NB4 (cell line): ENCODE measurements at places on chromosomes 1 and 21.

DNA sequence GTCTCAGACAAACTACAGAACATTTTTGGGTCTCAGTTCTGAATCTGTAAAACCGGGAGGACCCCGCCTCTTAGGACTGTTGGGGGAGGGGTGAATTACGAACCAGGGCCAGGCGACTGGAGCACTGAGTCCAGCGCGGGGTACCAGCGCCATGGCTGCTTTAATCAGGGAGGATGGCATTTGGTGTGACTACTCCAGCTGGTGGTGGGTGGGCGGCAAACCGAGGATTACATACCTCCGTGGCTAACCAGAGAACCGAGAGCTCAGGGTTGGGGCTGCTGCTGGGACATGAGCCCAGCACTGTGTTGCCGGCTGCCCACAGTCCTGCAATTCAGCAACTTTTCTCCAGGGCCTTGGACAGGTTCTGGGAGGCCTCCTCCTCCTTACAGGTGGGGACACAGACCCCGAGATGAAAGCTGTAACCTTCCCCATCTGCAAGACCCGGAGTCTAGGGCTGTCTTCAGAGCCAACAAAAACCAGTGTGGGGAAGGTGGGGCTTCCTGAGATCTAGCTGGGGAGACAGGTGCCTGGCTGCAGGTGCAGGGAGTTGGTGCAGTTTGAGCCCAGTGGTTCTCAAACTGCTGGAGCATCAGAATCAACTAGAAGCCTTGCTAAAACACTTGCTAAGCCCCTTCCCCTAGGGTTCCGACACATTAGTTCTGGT is 273.5 kb downstream of the FOXD2 start:
- DNase-seq: no peak

GRCh38 chr1:206951318-206952100 is 5.2 kb upstream of the PIGR start:
- no peak for DNase-seq

- DNase-seq: no peak
These were observed 31.9 kb downstream of the MTARC1 start for GRCh38 chr1:220818421-220819173.

GRCh38 chr1:28518745-28519341 is 13.0 kb downstream of the RCC1 start:
- peak; percentile 80 for DNase-seq

- DNase-seq: no peak
These were observed 34.0 kb upstream of the ARHGAP29 start for GRCh38 chr1:94271373-94271772.

GRCh38 chr21:44732956-44733355 is 21.6 kb upstream of the TSPEAR start:
- no peak for DNase-seq

GRCh38 chr21:14863745-14864210 is 201.0 kb downstream of the NRIP1 start:
- DNase-seq: no peak

DNA sequence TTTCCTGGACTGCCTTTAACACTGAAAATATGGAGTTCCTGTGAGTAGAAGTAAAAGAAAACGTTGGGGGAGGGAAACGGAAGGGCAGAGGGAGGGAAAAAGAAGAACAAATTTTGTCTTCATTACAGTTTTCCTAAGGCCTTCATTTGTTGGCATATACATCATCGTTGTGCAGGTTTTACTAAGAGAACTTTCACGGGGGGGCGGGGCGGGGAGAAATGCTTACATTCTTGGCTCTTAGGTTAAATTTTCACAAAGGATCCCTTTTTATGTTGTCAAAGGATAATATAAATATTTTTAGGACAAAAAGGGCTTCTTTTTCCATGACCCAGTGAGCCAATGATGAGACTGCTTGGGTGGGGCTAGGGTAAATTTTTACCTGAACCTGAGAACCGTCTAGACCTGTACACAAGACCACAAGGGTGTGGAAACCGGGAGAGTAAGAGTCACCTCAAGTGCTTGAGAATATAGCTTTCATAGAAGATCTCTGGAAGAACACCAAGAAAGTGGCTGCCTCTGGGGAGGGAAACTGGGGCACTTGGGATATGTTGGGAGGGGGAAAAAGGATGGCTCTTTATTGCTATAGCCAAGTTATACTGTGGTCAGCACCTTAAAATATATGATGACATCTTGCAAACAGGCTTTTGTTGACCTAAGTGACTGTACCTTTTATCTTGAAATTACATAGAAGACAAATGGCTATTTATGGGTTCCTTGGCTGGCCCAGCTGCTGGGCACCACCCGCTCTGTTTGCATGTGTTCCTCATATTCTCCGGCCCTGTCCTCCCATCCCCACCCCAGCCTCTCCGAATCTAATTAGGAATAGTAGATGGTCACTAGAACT is 2.0 kb upstream of the UTP25 start:
- no peak for DNase-seq
